Stimulated activated CD4-positive, alpha-beta T cell treated with anti-CD3 and anti-CD28 coated beads, Interleukin-4, amount 100 ng/mL, for 48 hours (primary cell): ENCODE measurements at places on chromosomes 2 and 18.
A peak's percentile ranks its signal among the peaks of the same experiment; 100 is the strongest.

DNA sequence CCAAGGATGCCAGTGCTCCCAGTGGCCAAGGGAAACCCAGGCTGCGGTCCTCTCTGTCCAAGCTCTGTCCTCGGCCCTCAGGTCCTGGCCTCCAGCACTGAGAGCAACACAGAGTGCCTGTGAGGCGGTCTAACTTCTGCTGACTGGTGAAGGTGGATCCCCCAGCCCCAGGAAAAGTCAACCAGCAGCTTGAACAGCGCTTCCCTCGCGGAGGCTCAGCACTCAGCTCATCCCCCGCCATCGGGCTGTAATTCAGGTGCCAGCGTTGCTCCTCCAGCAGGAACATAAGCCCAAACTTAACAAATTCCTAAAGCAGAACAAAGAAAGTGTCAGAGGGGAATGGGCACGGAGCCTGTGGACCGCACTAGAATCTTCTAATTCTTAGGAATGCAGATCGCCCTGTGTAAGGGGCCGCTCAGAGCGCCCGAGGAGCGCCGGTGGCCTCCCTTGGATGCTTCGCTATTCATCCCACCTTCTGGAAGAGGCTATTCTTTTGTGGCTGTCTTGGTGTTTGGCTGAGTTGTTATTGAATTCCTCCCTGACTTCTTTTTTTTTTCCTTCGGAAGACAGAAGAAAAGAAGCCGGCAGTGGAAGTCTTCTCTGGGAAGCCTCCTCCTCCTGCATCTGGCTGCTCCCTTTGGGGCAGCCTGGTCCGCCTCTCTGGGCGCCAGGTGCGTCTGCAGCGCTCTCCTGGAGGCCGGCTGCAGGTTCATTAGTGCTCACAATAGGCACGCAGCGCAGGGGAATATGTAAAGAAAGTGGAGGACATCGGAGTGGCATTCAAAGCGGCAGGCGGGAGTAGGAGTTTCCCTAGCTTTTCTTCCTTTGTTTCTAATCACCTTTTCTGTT, 905.6 kb downstream of the TSN start:
- DNase-seq, result no peak

- DNase-seq, result no peak
Observed at GRCh38 chr18:75076286-75076685, 132.7 kb downstream of the PTGR3 start.

- DNase-seq, result no peak
Observed at GRCh38 chr2:215775106-215775505, 238.2 kb downstream of the MREG start.

DNA sequence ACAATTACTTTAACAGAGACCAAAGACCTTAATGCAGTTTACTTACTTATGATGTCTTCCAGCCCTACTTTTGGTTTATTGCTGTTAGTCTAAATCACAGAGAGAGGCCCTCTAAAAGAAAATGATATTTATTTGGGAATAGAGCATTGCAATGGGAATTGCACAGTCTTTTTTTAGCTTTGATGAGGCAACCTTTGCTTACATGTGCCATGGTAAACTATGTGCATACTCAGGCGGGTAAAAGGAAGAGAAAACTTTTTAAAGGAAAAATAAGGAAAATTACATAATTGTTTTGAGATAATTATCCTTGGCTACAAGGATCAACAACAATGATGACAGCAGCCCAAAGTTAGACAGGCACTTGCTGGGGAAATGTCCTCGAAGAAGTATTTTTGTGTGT, 78.6 kb downstream of the EFEMP1 start:
- DNase-seq, result no peak

DNA sequence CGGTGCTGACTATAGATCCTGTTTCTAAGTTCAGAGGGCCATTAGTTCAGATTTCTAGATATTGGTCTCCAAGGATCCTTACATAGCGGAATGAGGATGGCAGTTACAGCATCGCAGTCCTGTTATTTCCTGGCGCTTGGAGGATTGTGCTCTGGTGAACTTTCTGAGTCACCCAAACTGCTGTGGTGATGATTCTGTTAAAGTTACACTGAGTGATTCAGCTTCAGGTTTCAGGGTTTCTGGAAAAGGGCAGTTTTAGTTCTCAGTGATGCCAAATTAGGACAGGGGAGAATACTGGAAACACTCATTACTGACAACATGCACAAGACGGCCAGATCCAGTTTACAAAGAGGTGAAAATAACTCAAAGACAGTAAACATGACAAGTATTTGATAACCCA, 52.1 kb upstream of the ANKRD62 start:
- DNase-seq, result peak; percentile 4

DNA sequence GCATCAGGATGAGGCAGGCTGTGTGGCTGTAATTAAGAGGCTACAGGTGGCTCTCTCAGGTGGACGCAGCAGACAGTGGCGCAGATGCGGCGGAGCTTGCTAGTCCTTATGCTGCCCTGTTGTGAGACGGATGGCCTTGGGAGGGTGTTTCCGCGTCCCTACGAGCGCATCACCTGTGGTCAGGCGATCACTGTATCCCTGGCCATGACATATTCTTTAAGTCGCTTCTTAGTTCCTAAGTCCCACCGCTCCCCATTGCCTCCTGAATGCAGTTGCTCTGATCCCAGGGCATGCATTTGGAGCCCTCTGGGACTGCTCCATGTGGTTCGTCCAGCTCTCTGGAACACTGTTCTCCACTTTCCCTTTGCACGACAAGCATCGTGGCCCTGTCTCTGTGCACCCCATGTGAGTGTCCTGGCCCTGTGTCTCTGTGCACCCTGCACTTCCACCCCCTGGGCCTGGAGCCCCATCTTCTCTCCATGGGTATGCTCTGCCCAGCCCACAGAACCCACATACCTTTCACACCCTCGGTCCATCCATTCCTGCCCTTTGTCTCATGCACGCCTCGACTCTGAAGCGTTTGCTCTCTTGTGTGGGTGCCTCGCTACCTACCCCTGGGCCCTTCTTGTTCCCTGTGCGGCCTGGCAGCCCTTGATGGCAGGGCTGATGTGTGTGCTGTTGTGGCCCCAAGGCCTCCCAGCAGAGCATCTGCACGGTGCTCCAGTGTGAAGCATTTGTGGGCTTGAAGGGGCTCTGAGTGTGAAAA, 74.4 kb downstream of the SH3RF3 start:
- DNase-seq, result no peak

GRCh38 chr2:84897773-84898172, 7.7 kb upstream of the TMSB10 start:
- DNase-seq, result no peak

GRCh38 chr2:42339191-42339912, 21.7 kb downstream of the COX7A2L start:
- no peak for DNase-seq

- no peak for DNase-seq
Observed at GRCh38 chr18:526681-527080, 26.2 kb upstream of the COLEC12 start.

GRCh38 chr2:30252723-30253701, 21.7 kb downstream of the LBH start:
- DNase-seq, result peak; percentile 64

GRCh38 chr2:210577263-210578071, 21.1 kb downstream of the CPS1 start:
- no peak for DNase-seq

GRCh38 chr2:9222239-9222892, 15.8 kb downstream of the ASAP2 start:
- no peak for DNase-seq

GRCh38 chr2:216499641-216500218, 1.1 kb downstream of the RPL37A start:
- no peak for DNase-seq

GRCh38 chr2:23384551-23385343, at the start of gene KLHL29:
Gene KLHL29 (plus strand): TSS chr2:23385179. CDS start chr2:23562197, 177,018 bp downstream.
- DNase-seq, result peak; percentile 66

DNA sequence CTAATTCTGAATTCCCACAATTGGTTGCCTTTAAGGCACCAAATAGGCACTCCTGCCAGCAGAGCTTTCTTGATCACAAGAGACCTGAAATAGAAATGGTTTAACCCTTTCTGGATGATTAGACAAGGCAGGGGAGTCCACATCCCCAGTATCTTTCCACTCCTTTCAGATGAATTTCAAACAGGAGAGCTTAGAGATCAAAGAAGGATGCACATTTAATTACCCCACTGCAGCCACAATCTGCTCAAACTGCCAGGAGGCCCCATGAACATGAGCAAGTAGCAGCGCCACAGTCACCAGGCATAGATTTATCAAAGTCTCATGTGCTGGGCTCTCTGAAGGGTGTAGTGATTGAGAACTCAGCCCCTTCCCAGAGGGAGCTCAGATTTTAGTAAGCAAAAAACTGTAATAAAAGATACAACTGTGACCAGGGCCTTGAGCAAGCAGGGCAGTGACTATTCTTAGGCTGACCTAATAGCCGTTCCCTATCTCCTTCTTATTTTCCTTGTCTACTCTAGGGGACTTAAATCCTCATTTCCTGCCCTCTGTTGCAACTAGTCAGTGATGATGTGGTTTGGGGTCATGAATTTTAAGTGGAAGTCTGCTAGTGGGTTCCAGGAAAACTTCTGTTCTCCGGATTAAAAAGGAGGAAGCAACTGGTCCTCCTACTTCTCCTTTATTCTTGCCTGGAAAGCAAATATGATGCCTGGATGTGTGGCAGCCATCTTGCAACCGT, 53.7 kb downstream of the SLC4A3 start:
- DNase-seq, result no peak

DNA sequence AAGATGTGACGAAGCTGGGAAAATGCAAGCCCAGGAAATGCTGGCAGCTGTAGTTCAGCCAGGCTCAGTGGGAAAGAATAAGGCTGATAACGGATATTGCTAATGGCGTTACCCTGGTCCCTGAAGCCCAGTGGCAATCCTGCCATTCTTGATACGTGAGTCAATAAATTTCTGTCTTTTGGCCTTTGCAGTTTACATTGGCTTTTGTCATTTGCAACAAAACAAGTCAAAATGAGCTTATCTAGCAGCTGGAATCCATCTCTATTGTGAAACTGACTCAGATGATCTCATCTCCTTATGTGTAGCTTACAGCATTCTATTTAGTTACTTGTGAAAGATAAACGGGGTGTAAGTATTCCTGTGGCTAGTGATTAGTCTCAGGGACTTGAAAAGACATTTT, 43.8 kb downstream of the ARL6IP6 start:
- no peak for DNase-seq

DNA sequence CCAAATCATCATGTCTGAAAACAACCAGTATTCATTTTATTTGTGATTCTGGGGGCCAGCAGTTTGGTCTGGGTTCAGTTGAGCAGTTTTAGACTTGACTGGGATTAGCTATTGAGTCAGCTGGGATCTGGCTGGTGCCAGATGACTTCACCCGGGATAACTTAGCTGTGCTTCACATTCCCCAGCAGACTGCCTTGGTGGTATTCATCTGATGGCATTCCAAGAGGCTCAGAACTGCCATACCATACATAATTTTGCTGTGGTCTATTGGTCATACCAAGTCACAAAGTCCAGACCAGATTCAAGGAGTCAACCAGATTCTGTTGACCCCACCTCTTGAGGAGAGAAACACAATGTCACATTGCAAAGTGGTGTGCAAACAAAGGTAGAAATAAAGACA, 7.8 kb upstream of the FSHR start:
- no peak for DNase-seq

DNA sequence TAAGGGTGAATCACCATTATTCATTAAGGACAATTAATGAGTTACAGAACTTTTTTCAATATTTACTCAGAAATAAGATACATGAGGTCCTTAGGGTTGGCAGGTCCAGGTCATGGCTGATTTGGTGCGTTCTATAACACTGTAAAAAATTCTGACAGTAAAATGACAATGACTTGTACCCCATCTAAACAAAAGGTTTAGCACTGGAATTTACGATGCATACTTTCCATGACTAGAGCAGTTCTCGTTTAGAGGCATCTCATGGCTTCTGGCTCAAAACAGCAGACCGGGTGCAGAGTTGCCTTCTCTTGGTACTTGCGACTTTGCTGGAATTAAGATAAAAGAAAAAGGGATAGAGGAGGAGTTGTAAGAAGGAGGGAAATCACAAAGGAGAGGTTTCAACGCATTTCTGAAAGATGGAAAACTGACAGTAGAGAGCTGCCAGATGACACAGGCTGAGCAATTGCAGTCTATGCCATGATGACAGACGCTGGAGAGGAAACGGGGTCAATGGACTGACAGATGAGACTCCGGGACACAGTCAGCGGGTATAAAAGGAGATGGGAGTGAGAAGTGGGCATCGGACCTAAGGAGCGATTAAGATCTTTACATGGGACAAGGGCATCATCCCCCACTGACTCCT, 4.1 kb upstream of the CYS1 start:
- no peak for DNase-seq
